ENCODE measurements at places on chromosomes 16 and 17. TPM values are rescaled to one million over a fixed set of nuclear protein-coding genes. Genes with fewer than 3 reads are reported as not detected.

PABPN1L gene
- total RNA-seq: not detected

IL4R gene
- total RNA-seq: 30.6 TPM

MRPL10 gene
- total RNA-seq: 90.4 TPM

NPIPB9 gene
- total RNA-seq: 1.3 TPM

TTYH2 gene
- total RNA-seq: 1.8 TPM

GPR179 gene
- total RNA-seq: 0.02 TPM

SGSH gene
- 26.5 TPM for total RNA-seq

OR1D5 gene
- not detected for total RNA-seq

THOC6 gene
- total RNA-seq: 32.7 TPM

CCL16 gene
- total RNA-seq: not detected

GAS7 gene
- total RNA-seq: 0.32 TPM

OTOP2 gene
- total RNA-seq: not detected

ACSM5 gene
- total RNA-seq: not detected

CTF1 gene
- 0.17 TPM for total RNA-seq

RUNDC3A gene
- 0.87 TPM for total RNA-seq

CEP295NL gene
- 0.32 TPM for total RNA-seq

SLC5A10 gene
- 0.17 TPM for total RNA-seq

Measured in A549 treated with AZD2906 at 1 μM for 4 hours (cell line).